ENCODE measurements at places on chromosomes 6 and 20.

DNA sequence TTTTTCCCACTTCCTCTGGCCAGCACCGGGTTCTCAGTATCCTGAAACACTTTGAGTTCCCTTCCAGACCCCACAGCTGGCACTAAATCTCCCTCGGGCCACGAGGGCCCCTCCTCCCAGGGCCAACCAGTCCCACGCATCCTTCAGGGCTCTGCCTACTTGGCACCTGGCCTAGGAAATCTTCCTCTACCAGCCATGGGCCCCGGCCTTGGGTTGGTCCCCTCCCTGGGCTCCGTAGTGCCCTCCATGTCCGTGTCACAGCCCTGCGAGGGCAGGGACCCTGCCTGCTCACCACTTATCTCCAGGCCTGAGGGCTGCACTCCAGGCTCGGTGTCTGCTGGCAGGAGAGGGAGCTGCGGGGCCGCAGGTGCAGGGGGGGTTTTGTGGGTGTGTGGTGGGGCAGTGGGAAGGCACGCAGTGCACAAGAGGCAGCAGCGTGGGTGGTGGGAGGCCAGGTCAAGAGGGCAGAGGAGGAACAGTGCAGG is 48.8 kb upstream of the CDH22 start:
- no peak for DNase-seq

DNA sequence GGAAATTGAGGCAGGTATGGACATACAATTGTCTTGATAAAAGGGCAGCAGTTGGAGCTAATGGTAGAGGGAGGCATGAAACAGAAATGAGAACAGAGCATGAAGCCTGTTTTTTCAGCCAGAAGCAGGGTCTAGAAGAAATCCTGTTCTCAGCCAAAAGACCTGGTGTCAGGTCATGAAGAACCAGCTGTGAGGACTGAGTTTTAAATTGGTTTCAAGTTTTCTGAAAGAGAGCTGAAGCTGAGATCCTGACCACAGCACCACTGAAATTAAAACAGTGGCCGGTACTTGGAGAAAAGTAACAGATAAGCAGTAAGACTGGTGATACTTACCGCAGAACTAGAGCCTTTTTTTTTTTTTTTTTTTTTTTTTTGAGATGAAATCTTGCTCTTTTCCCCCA is 283.8 kb upstream of the BMP2 start:
- DNase-seq = no peak

DNA sequence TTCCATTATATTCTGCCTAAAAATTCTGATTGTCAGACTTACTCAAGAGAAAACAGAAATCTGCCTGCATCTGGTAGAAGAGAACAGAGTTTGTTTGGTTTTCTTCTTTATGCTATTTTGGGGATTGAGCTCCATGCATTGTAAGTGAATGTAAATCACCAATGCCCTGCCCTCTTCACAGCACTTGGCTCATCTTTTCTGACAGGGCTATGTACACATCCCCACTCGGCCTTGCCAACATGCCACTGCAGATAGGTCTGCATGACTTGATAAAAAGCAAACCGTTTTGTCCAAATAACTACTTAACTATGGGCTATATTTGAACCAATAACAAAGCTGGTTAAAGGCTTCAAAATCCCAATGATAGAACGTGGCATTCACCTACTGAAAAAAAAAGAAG is 117.7 kb downstream of the IBTK start:
- DNase-seq = no peak

- no peak for DNase-seq
Observed at GRCh38 chr6:127457456-127458064, 1.6 kb downstream of the KIAA0408 start.

DNA sequence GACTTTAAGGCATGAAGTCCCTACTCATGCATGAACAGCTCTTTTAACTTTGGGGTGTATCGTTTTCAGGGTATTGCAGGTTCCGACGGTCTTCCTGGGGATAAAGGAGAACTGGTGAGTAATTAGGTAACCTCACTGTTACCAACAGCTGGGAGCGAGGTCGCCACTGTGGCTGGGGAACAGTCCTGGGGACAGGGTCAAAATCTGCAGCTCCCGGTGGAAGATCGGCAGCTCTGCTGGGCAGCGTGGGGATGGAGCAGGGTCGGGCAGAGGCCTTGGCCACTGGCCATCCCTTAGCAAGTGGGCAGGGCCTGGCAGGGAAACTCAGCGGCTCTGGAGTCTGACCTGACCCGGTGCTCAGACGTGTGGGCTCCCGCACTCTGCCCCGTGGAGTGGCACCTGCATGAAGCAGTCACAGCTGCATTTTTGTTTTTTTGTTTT is 16.1 kb downstream of the COL9A3 start:
- DNase-seq = no peak

DNA sequence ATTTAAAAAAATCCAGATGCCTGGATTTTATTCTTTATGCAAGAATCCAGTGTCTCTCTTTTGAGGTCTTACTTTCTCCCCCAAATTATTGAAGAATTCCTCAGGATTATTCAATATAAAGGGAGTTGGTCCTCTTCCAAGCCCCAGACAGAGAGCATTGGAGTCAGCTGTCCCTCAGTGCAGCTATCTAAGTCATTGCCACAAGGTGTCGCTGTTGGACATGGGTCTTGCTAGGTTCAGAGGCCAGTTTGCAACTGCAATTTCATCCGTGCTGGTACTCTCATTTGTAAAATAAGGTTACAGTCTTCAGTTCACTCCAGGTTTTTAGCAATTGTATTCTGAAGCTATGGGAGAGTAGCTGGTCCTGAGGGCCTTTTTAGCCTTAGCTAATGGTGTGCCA is 27.8 kb downstream of the CCN2 start:
- no peak for DNase-seq

- DNase-seq = no peak
Observed at GRCh38 chr20:50797142-50797541, 2.3 kb downstream of the BCAS4 start.

All from stimulated activated CD4-positive, alpha-beta T cell treated with anti-CD3 and anti-CD28 coated beads, Interleukin-15, amount 100 ng/mL, for 1 hour (primary cell).